ENCODE measurements at places on chromosomes 6 and 20.

GRCh38 chr6:89260310-89260709 lies 43.2 kb upstream of the GABRR1 start:
- DNase-seq = peak; percentile 61

DNA sequence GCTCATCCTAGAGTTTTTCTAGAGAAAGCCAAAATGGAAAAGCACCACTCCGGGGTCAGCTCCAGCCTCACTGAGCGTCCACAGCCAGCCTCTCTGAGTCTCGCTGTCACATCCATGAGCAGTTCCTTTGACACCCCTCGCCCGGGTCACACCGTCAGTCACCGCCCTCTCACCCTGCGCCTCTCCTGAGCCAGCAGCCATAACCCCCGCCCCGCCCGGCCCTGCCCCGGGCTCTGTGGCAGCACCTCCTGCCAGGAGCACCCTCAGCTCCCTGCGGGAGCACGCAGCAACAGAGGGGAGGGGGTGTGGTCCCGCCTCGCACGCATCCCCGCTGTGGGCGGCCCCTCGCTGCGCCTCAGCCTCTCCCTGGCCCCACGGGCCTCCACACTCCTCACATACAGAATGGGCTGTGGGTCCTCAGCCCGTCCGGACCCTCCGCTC lies 267.7 kb downstream of the TAF4 start:
- DNase-seq = no peak

DNA sequence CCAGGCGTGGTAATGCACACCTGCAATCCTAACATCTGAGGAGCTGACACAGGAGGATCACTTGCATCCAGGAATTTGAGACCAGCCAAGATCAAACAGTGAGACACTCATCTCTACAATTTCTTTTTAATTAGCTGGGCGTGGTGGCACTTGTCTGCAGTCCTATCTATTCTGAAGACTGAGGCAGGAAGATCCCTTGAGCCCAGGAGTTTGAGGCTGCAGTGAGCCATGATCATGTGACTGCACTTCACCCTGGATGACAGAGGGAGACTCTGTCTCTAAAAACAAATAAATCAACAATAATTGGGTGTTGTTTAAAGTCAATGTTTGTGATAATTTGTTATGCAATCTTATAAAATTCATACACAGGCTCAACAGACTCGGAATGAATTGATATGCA lies 18.0 kb upstream of the HLA-A start:
- DNase-seq = peak; percentile 42

DNA sequence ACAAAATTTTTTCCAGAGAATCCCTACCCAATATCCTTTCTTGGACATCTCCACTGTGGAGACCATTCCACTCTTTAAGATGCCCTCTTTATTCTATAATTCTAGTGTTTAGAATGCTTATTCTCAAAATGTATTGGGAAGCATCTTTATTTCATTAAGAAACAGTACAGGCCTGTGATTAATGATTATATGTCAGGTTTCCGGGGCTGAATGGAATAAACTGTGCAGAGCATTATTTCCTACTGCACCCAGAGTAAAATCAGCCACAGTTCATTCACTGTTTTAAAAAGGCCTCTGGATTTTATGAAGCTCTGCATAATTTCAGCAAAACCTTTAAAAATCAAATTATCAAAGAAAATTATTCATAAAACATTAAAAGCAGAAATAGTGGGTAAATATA lies 42.6 kb downstream of the DSE start:
- no peak for DNase-seq

DNA sequence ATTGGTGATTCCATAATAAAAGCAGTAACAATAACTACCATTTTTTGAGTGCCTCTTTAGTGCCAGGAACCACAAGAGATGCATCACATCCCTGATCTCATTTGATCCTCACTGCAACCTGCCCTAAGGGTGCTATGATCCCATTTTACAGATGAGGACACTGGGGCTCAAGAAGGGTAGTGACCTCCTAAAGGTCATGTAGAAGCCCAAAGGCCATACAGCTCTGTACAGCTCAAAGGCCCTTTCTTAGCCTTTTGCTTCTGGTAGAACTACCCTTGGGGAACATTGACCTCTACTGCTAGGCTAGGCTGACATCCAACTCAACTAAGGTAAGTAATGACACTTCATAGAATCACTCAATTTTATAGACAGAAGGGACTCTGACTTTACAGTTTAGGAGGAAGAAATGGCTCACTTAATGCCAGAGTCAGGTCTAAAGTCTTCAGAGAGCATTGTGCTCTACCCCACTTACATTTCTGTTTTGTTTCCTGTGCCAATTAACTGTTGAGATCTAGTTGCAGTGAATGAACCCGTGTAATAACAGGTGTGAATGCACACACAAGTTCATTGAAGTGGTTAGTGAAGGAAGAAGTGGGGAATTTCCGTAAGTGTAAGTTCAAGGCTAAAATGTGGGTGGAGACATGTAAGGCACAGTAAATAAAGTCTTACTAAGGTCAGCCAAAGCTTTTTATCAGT lies 10.7 kb downstream of the SLC9A8 start:
- DNase-seq = no peak

- DNase-seq = no peak
Observed at GRCh38 chr6:19860235-19860877, 23.2 kb downstream of the ID4 start.

- DNase-seq = no peak
Observed at GRCh38 chr20:58749098-58749769, 56.6 kb downstream of the NPEPL1 start.

GRCh38 chr6:40352006-40352405 lies 235.2 kb downstream of the LRFN2 start:
- no peak for DNase-seq

GRCh38 chr6:22152841-22153240 lies 144.0 kb downstream of the PRL start:
- DNase-seq = no peak

- DNase-seq = no peak
Observed at GRCh38 chr20:44843876-44844275, 33.5 kb upstream of the RIMS4 start.

DNA sequence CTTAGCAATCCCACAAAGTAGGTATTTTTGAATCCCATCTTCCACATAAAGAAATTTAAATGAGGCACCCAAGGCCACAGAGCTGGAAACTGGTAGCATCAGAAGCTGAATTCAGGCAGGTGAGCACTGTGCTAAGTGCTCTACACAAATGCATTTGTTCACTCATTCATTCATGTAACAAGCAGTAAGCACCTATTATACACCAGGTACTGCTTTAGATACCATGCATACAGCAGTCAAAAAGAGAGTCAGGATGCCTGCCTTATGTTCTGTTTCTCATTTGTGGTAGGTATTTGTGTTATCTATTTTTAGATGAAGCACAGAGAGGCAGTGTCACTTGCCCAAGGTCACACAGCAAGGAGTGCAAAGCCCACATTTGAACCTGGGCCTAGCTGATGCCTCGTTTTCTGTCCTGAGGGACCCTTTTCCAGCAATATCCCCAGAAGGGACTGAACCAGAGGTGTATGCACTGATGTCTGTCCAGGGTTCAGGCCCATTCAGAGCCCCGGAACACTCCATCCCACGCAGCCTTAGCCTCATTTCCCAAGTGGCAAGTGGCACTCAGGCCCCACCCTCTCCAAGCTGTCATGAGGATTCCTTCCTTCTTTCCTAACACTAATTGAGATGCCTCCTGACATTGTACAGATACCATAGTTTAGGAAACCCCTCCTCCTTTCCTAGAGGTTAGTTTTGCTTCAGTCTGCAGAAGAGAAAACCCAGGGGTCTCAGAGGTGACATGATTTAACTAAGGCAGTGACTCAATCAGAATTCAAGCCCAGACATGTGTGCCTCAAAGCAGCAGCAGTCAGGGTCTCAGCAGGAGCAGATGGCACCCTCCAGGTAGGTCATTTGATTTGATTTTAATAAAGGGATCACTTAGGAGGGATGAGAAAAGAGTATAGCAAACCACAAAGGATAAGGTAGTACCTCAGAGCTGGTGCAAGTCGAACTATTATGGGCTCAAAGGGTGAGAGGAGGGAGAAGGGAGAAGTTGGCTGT lies 61.2 kb upstream of the SIRPA start:
- DNase-seq = no peak

- DNase-seq = no peak
Observed at GRCh38 chr6:10405513-10405900, 9.4 kb downstream of the TFAP2A start.

DNA sequence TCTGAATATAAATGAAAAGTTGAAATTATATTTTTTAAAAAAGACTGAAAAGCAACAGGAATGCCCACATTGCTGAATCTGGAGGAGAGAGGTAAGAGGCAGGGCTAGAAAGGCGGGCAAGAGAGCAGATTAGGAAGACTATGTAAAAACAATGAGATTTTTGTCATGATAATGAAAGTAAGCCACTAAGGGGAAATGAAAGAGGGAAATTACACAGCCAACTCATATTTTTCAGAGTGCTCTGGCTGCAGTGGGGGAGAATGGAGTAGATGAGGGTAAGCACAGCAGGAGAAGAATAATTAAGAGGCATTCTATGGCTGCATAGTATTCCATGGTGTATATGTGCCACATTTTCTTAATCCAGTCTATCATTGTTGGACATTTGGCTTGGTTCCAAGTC lies 281.9 kb downstream of the PKHD1 start:
- no peak for DNase-seq

DNA sequence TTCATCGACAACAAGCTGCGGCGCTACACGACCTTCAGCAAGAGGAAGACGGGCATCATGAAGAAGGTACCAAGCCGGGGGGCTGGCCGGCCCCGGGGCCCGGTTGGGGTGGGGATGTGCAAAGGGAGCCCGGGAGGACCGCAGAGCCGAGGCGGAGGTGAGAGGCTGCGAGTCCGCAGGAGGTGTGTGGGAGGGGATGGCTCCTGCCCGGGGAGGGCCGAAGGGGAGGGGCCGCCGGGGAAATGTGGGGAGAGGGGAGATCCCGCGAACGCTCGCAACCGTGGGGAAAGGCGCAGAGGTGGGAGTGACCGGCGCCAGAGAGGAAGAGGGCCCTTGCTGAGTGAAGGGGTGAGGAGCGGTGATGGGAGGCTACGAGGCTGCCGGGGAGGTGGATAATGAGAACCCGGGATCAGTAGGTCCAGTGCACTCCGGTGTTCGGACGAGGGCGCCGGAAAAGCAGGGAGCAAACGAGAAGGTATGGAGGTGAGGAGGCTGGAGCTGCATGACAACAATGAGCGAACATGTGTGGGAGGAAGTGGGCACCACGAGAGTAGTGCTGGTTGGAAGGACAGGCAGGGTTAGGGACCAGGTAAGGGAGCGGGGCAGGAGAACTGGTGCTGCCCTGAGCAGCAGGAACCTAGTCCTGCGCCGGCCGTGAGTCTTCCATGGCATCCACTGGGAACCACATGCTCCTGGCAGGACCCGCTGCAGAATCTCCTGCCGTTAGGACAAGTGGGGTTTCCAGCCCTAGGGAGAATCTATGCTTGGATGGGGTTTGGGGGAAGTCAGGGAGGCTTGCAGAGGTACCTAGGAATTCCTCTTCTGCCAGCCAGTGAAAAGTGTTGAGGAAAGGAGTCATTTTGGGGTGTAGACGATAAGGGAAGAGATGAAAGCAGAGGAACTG lies 1.3 kb downstream of the SRF start:
- DNase-seq = no peak

DNA sequence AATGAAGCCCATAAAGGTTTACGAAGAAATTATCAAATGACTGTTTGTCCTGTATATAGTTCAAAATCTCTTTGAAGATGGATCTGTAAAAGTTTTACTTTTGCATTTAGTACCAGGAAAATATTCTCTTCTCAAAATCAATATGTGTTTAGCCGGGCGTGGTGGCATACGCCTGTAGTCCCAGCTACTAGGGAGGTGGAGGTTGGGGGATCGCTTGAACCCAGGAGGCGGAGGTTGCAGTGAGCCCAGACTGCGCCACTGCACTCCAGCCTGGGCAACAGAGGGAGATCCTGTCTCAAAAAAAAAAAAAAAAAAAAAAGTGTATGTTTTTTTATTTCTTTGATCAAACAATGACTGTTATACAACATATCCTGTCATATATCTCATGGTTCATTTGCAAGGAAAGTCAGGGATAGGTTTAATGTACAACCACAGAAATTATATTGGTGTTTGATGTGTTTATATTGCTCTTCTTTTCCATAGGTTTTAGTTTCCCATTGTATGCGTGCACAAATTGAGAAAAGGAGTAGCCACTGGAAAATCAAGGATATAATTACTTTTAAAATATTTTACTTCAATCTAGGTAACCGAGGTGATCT lies 40.1 kb downstream of the SOX4 start:
- DNase-seq = no peak

Data from hematopoietic multipotent progenitor cell treated with erythropoietin and hydrocortisone succinate and interleukin-3 and kit ligand, for 8 days (in vitro differentiated cells).